Epithelial cell of alveolus of lung (primary cell): ENCODE measurements at places on chromosomes 7 and 10. TPM values are rescaled to one million over a fixed set of nuclear protein-coding genes. Genes with fewer than 3 reads are reported as not detected.

The HOXA3 gene
- 8.1 and 9.4 TPM in 2 replicates for total RNA-seq

The CYP3A7 gene
- total RNA-seq, result 0.13 and 1.0 TPM in 2 replicates

The SPDYE2 gene
- total RNA-seq, result not detected in 2 replicates

The NUTM2E gene
- total RNA-seq, result 0.13 TPM in 1 of 2 replicates, not detected in the other

The RBP3 gene
- total RNA-seq, result not detected in 2 replicates
